GM18507 (cell line): ENCODE measurements at places on chromosomes 11 and 22.

DNA sequence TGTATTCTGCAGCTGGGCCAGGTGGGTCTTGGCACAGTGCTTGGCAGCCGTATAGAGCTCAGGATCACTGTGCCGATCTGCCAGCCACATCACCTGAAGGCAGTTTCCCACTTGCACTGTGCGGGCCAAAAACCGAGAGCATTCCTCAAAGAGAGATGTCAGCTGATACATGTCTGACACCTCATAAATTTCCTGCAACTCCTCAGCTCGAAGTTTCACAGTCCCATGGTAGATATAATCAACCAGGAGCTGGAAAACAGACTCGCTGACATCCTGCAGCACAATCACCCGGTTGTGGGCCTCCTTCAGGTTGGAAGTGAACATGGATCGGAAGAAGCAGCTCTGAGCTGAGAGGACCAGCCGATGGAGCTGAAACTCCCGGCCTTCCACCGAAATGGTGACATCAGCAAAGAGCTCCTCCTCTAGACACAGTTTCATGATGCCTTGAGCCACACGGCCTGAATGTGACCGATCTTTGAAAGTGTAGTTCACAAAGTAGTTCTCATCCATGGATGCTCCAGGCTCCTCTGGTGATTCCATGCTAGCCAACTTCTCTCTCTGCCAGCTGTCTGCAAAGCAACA is 1.2 kb downstream of the KBTBD4 start:
- no peak for DNase-seq

DNA sequence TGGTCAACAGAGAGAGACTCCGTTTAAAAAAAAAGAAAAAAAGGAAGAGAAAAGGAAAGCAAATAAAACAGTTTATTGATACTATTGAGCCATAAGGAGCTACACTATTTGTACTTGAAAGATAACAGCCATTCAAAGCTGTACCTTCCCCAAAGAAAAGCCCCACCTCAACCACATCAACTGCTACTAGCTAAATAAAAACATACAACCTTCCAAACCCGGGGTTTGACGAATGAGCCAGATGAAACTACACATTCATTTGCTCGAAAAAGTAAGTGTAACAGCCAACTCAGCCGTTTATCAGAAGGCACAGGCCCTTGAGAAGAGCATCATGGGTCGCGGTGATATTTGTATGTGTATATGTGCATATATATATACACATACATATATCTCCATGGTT is 78.4 kb downstream of the SIK3 start:
- DNase-seq: no peak

GRCh38 chr11:16111690-16112089 is 244.7 kb downstream of the SOX6 start:
- no peak for DNase-seq

GRCh38 chr11:71332046-71332445 is 79.7 kb upstream of the SHANK2 start:
- DNase-seq: no peak

DNA sequence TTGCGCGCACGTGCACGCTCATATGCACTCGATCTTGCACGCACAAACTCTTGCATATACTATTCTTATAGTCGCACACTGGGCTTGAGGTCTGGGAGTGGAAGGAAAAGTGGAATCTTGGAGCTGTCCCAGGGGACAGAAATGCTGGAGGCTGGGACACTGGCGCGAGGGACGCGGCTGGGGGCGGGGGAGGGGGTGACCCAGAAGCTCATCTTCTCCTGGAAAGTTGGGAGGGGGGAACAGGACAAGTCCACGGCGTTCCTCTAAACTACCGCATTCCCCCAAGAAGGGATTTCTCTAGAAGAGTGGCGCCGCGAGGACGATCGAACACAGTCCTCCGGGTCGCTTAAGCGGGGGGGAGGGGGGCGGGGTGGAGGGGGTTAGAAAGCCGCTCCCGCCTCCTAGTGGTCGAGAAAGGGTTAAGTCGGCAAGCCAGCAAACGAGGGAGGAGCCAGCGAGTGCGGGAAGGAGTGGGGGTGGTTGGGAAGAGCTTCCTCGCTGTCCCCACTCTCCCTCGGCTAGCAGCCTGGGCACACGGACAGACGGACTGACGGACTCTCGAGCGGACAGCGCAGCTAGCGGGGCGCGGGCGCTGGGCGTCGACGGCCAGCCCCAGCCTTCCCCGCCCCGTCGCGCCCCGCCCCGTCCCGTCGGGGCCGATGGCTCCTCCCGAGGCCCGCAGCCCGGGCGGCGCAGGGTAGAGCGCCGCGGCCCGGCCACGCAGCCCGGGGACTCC is at the start of gene RTN4RL2:
Gene RTN4RL2, plus strand, starts transcription at position 507 of the 736 bp plus-strand sequence. CDS start 338 bp downstream, outside the sequence.
- peak; percentile 57 for DNase-seq

DNA sequence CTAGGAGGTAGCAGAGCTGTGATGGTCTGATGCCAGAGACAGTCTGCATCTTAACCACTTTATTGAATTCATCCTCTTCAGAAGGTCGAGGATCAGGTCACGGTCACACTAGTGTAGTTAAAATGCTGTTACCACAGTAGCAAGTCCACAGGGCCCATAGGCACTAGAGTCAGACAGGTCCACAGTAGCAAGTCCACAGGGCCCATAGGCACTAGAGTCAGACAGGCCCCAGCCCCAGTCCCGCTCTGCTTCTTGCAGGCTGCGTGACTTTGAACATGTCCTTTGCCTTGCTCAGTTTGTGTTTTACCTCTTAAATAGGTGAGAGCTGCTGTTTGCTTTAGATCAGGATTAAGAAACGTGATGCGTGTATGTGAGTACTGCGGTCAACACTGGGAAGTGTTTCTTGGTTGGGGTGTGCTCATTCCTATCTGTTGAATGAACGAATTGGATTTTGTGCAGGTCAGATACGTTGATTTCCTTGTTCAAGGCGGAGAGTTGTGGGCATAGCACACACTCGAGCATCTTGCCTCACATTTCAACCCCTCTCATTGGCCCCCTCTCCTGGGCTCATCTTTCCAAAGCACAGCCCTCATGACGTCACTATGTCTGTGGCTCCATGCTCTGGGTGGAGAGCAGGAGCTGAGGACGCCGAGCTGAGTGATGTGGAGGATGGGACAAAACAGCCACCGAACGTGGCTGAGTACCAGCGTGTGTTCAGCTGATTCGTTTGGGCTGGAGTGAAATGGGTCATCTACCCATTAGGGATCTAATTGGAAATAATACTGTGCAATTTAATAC is 191.7 kb downstream of the TBC1D22A start:
- no peak for DNase-seq
